ENCODE measurements at places on chromosomes 2 and 18.
A peak's percentile ranks its signal among the peaks of the same experiment; 100 is the strongest.

GRCh38 chr2:41803361-41803760 is 244.5 kb upstream of the PKDCC start:
- no peak for DNase-seq

DNA sequence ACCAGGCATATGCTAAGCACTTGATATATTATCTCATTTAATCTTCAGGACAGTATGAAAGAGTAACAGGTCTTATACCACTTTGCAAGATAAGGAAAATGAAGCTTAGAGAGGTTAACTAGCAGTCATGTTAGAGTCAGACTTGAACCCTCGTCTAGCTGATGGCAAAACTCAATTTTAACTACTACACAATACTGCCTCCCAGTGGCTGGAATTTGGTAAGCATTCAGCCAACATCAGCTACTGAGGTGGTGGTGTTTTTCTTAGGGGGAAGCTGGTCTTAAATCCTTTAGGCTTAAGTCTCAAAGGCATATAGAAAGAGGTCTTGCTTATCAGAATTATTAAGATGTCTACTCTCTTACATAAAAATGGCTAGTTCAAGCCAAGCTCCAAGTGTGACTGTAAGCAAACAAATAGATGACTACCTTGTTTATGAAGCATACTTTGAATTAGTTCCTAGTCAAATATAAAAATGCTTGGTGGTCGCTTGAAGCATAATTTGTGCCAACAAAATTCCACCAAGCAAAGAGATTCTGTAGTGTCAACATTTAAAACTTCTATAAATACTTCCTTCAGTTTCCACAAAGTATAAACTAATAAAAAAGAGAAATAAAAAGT is 325.4 kb upstream of the FIGN start:
- DNase-seq = peak; percentile 8

DNA sequence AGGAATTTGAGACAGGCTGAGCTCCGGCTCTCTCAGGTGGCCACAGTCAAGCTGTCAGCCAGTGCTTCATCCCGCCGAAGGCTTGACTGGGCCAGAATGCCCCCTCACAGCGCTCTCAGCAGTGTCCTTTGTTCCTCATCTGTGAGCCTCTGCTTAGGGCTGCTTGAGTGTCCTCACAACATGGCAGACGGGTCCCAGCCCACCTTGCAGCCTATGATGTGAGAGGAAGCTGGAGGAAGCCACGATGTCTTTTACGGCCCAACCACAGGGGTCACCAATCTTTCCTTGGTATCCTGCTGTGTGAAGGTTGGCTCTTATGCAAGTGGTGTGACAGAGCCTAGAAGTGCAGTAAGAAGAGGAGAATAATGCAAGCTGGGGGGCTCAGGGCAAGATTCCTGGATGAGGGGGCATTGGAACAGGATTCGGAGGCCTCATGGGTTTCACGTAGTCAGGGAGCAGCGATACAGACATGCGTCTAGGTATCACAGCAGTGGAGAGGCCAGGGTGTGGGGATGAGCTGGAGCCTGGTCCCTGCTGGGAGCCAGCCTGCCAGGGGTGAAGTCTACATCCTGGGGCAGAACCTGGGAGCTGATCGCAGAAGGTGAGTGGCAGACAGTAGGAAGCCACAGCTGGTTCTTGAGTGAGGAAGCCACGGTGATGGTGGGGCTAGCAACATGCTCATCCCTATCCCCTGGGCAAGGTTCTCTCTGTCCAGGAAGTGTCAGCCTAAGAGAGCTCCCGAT is 234.1 kb downstream of the GLI2 start:
- no peak for DNase-seq

DNA sequence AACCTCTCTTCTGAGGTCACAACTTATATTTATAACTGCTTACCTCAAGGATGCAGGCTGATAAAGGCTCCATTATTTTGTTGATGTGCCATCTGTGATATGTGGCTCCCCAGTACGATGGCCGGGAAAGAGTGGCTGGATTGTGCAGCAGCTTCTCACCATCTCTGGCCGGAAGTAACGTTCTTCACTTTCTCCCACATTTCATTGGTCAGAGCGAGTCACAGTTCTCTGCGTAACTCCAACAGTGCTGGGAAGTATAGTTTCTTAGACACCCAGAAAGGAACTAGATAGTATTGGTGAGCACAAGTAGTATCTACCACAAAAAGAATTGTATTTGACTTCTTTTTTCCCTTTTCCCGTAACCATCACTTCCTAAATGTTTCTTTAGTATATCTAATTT is 28.7 kb downstream of the ZSWIM2 start:
- DNase-seq = no peak

DNA sequence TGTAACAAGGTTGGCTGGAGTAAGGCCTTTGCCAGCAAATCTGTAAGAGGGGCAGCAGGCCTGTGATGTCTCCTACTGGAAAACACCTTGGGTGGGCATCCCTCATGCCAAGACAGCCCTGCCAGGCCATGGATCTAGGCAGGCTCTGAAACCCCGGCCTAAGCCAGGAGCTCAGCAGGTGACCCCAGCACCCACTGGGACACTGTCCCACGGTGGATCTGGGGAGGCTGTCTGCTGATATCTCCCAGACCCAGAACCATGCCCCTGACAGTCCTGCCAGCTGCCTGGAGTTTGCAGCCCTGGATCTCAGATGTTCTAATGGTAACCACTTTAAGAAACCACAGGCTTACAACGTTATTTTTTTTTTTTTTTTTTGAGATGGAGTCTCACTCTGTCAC is 117.7 kb downstream of the ZNF516 start:
- DNase-seq = no peak

- no peak for DNase-seq
These were observed 41.4 kb upstream of the YES1 start for GRCh38 chr18:853471-853870.

DNA sequence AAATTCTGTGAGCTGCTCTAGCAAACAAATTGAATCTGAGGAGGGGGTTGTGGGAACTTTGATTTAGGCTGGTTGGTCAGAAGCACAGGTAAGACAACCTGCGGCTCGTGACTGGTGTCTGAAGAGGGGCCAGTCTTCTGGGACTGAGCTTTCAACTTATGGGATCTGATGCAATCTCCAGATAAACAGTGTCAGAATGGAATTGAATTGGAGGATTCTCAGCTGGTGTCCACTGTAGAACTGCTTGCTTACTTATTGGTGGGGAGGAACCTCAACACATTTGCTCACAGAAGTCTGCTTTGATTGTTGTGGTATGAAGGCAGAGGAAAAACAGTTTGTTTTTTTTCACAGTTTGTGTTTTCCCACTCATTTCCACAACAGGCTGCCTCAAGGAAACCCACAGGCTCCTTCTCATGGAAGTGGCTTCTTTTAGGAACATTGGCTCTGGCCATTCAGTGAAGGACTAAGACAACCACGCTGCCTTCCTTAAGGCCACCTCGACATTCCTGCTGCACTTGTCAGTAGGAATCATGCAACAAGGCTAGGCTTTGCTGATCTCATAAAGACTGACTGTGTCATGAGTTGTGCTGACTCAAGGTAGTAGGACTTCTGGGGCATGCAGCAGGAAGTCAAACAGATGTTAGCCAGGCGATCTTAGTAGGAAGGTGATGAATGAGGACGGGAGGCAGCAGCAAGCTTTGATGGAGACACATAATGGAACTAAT is 104.7 kb downstream of the TSN start:
- no peak for DNase-seq

- no peak for DNase-seq
These were observed 2.5 kb downstream of the ADI1 start for GRCh38 chr2:3516831-3517230.

- DNase-seq = no peak
These were observed 291.5 kb downstream of the SP3 start for GRCh38 chr2:173673640-173674039.

DNA sequence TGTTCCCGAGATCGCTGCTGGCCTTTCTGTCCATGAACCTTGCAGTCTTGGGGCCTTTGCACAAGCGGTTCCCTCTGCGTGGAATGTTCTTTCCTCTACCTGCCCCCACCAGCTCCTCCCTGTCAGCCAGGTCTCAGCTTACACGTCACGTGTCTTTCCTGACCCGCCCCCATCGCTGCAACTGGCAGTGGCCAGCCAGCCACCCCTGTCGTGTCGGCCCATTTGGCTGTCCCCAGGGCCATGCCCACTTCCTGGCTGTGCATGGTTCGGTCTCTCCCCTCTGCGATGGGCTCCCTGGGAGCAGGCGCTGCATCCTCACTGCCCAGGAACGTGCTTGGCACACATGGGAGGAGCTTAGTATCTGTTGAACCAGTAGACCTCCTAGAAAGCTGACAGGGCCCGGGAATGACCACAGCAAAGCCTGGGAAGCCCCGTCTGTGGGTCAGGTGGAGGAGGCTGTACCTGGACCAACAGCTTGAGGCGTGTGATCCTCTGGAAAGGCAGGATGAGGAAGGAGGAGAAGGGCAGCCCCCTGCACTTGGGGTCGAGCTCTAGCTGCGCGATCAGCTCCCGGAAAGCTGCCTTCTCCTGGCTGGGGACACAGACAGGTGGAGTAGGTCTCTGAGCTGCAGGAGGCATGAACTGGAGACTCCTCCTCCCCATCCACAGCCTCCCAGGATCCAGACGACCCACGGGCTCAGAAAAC is 21.0 kb downstream of the SNORC start:
- peak; percentile 26 for DNase-seq

GRCh38 chr2:111900859-111901258 is 2.5 kb downstream of the MERTK start:
- DNase-seq = peak; percentile 41

DNA sequence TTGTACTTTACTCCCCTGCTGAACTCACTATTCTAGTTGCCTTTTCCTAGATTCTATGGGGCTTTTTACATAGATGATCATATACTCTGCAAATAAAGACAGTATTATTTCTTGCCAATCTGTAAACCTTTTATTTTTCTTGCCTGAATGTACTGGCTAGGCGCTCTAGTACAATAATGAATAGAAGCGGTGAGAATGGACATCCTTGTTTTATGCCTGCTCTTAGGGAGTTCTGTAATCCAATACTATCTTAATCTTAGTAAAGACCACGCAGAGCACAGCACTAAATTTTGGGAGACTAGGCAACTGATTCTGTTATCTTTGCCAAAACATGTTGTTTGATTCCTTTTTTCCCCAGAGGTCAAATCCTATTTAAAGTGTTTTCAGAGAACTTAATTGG is 7.0 kb downstream of the KRCC1 start:
- no peak for DNase-seq

- no peak for DNase-seq
These were observed 94.8 kb upstream of the ITGB6 start for GRCh38 chr2:160294889-160295288.

GRCh38 chr2:25018681-25019080 is 23.2 kb upstream of the EFR3B start:
- DNase-seq = no peak

- DNase-seq = no peak
These were observed 162.0 kb upstream of the FIGN start for GRCh38 chr2:163897799-163898198.

DNA sequence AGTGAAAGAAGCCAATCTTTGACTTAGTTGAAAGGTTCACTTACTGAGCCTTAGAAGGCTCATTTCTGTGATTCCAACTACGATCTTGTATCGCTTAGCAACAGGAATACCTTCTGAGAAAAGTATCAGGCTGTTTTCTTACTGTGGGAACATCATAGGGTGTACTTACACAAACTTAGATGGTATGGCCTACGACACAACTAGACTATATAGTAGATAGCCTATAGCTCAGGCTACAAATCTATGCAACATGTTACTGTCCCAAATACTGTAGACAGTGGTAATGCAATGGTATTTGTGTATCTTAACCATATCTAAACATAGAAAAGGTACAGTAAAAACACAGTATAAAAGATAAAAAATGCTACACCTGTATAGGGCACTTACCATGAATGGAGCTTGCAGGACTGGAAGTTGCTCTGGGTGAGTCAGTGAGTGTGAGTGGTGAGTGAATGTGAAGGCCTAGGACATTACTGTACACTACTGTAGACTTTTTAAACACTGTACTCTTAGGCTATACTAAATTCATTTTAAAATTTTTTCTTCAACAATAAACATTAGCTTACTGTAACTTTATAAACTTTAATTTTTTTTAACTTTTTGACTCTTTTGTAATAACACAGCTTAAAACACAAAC is 148.8 kb upstream of the STON1 start:
- no peak for DNase-seq

DNA sequence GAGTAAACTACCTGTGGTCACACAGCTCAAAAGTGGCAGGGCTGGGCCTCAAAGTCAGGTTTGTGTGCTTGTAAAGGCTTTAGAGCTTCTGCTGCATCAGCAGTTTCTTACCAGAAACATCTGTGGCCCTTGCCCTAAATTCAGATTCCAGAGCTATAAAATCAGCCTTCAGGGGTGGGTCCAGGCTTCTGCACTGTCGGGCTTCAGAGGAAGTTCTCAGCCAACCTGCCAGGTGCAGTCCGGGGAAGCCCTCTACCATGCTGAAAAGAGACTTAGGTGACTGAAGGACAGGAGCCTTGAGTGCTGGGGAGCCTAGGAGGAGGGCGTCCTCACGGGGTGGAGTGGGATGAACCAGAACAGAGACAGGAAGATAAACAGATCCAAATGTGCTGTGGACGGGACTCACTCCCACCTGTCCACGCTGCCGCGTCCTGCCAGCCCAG is 69.9 kb upstream of the HS6ST1 start:
- DNase-seq = no peak

- DNase-seq = no peak
These were observed 19.0 kb downstream of the ALK start for GRCh38 chr2:29902356-29902755.

GRCh38 chr2:98775146-98775986 is 44.4 kb upstream of the MGAT4A start:
- DNase-seq = no peak

DNA sequence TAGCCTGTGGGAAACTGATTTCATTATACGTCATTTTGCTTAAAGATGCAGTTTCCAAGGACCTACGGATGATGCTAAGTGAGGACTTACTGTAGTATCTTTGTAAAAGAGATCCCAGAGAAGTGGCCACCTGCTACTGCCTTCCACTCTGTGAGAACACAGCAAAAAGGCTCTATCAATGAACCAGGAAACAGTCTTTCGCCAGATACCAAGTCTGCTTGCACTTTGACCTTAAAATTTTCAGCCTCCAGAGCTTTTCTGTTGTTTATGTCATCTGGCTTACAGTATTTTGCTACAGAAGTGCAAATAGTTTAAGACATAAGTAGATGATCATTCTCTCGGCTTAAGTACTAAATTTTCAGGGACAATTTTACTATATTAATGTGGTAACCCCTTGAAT is 847.9 kb upstream of the CHAC2 start:
- DNase-seq = no peak

GRCh38 chr2:467543-467891 is 179.6 kb upstream of the ALKAL2 start:
- no peak for DNase-seq

GRCh38 chr18:25247725-25248124 is 104.2 kb downstream of the ZNF521 start:
- no peak for DNase-seq
